Effector CD8-positive, alpha-beta T cell (primary cell): ENCODE measurements at places on chromosomes 3 and 15.

DNA sequence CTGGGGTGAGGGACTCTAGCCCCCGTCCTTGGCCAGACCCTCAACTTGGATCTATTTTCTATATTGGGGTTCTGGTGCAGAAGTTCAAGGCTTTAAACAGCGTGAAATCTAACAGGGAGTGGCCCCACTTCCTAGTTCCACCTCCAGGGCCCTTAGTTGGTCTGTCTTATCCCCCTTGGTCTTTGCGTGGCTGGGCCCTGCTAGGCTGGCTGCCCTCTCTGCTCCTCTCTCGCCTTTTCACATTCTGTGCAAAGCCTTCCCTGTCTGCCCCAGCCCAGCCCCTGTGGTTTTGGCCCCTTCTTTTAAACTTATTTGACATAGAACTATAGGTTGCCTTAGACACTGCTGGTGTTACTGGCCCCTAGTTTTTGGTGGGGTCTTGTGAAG, 5.6 kb downstream of the PPCDC start:
- DNase-seq, result no peak

DNA sequence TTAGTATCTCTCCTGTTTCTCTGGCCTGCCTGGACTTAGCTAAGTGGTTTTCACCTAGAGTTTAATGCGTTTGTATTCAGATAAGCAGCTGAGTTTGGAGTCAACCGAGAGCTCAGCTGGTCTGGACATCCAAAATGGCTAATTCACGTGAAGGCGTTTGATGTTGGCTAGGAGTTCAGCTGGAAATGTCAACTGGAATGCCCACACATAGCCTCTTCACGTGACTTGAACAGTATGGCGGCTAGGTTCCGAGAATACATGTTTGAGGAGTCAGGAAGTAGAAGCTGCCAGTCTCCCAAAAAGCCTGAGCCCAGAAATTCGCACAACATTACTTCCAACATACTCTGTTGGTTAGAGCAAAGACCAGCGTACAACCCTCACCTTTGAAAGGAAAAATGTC, 2.2 kb downstream of the USP8 start:
- DNase-seq, result no peak

- no peak for DNase-seq
Measured at GRCh38 chr3:101133652-101134051, 140.4 kb upstream of the ABI3BP start.

- no peak for DNase-seq
Measured at GRCh38 chr15:77816983-77817382, 184.3 kb upstream of the LINGO1 start.

DNA sequence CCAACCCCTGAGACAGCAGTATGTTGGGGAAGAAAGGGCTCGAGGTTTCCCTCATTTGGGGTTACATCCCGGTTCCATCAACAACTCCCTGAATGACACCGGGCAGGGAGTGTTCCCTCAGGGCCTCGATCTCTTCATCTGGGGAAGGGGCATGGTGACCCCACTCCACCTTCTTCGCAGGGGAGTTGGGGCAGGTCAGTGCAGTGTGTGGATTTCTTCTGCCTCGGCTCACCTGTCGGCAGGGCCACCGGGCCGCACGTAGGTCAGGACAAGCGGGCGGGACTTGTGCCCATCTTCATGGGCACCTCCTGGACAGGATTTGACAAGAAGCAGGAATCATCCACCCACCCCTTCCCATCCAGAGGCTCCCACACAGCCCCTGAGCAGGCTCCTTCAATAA, 17.4 kb downstream of the GRIP2 start:
- no peak for DNase-seq

DNA sequence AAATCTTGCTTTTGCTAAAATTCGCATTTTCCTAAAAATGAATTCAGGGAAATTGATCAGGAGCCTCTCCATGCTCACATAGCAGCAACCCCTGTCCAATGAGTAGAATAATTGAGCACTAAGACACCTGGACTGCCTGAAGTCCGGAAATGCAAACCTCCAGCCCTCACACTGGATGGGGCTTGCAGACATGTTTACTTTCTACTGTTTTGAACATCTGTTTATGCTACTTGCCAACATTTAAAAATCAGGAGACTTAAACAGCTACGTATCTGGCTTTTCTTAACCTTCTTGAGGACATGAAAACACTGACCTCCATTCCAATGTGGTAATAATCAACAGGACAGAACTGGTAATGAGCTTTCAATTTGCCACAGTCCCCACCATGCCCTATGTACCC, 184.4 kb downstream of the SHOX2 start:
- no peak for DNase-seq

DNA sequence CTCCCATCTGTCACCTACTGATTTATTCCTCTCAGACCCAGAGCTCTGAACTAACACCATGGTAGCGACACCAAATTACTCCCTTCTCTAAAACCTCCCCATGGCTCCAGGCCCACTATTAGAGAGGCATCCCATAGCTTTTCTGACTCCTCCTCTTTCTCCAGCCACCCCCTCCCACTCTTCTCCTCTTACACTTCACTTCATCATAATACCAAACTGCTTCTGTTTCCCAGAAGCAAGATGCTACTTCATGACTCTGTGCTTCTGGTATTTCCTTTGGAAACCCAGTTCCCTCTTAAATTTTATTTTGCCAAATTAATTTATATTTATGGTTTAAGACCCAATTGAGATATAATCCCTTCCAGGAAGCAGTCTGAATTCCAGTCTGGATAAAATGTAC, 465.1 kb upstream of the PDZRN3 start:
- DNase-seq, result no peak

- DNase-seq, result no peak
Measured at GRCh38 chr3:177375316-177375715, 178.0 kb upstream of the TBL1XR1 start.

- DNase-seq, result peak; percentile 40
Measured at GRCh38 chr3:52221563-52222318, 3.7 kb downstream of the TLR9 start.

DNA sequence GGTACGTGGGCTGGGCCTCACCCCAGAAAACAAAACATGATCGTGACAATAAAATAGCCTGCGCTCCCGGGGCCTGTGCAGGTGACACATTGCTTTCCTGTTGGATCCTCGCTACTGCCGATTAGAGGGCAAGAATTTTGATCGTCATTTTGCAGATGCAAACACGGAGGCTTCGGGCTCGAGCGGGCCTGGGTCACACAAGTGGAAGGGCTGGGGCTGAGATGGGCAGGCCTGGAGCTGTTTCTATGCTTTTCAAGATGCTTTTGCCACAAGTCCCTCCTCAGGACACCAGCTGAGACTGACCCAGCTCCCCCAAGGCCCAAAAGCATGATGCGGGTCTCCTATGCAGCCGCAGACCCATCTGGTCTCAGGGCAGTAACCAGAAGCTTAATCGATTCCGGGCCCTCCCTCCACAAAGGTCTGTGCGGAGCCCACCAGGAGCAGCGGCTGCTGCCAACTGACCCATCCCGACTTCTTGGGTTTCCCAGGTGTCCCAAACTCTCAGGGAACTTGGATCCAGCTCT, 30.0 kb downstream of the RGMA start:
- no peak for DNase-seq

DNA sequence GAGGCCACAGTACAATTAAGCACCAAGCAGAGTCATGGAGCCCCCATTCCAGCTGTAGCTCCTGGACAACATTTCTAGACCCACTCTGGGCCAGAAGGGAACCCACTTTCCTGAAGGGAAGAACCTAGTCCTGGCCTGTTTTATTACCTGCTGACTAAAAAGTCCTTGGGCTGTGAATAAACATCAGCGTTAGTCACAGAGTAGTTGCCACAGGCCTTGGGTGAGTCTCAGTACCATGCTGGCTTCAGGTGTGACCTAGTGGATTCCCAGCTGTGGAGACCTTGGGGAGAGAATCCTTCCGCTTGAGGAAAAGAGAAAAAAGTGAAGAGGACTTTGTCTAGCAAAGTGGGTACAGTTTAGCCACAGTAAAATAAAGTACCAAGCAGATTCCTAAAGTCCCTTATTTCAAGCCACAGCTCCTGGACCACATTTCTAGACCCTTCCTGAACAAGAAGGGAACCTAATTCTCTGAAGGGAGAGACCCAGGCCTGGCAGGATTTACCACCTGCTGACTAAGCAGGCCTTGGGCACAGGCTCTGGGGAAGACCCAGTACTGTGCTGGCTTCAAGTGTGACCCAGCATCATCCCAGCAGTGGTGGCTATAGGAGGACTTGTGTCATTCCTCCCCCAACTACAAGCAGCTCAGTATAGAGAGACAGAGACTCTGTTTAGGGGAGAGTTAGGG, 118.3 kb upstream of the KCNH8 start:
- DNase-seq, result no peak

DNA sequence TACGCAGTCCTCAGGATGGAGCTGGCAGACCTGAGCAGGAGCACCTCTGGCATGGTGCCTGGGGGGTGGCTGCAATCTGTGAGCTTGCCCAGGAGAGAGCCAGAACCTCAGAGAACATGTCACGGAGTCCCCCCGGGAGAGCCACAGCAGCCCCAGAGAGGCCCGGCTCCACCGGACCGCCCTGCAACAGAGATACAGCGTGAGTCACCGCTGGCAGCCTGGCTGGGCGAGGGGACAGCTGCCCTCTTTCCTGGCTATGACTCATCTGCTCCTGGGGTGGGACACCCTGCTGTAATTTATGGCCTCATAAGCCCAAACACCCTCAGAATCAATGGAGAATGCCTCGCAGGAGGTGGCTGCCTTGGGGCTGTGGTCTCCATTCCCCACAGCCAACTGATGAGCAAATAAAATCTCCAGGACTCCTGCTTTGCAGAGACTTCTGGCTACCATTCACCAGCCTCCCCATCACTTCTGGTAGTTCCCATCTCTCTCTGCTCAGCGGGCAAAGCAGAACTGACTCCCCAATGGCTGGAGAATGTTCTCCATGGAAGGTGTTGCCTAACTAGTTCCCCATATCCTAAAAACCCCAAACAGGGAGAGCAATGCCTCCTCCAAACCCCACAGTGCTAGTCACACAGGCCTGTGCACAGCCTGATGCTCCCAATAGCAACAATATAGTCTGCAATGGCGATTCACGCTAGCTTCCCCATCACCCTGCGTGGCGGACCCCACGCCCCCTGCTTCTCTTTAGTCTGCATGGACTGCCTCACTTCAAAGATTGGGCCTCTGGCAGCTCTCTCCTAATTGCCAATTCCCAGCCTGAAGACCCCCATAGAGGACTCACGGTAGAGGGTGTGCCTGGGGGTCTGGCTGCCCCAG, 21.6 kb downstream of the ACSBG1 start:
- DNase-seq, result no peak

DNA sequence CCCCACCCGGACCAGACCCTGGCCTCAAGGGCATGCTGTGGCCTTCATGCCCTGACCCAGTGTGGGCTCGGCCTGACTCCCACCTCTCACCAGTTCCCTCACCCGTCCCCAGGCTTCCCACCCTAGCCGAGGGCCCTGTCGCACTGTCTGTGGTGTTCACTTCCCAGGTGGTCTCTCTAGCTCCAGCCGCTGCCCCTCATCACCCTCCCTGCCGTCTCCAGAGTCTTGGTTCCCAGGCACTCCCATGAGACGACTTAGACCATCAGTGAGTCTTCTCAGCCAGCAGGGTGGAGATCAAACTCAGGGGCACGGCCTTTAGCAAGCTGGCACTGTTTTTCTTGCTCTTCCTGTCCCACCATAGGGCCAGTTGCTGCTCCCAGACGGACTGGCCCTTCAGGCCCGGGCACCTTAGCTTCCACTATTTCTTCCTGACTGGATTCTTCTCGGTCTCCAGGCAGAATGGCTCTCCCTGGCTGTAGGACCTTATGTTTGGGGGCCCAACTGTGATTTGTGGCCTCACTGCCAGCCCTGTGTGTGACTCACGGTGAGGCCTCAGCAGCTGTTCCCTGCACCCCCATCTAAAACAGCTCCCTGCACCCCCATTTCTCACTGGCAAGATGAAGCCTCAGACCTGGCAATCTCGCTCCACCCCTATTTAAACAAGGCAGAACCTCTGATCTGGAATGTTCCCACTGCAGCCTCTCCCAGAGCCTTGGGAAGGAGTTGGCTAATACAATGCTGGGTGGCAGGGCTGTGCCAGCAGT, 9.4 kb upstream of the PCSK6 start:
- no peak for DNase-seq

DNA sequence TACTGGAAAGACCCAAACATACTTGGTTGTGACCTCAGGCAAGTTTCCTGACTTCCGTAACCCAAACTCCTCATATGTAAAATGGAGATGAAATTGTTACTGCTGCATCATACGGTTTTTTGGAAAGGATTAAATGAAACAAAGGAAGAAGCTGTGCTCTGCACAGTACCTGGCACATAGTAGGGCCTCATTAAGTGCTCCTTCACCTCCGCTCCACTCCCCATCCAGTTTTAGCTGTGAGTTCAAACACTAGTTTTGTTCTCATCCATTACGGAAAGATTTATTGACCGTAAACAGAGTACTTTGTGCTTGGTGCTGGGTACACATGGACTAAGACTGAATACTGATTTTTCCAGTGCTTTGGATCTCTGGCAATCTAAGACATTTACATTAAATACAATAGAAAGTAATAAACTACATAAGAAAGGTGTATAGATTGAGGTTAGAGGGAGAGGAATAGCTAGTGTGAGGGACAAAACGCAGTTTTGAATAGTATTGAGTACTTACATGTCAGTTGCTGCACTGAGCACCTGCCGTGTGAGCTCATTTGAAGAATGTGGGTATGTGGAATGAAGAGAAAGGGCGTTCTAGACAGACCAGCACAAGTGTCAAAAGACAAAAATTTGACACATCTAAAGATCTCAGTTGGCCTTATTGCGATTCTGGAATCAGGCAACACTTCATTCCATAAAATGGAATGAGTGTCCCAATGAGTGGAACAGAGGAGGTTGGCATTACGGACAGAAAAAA, 594 bp upstream of the ICE2 start:
- no peak for DNase-seq

- DNase-seq, result no peak
Measured at GRCh38 chr3:123406598-123406997, 42.3 kb downstream of the ADCY5 start.

DNA sequence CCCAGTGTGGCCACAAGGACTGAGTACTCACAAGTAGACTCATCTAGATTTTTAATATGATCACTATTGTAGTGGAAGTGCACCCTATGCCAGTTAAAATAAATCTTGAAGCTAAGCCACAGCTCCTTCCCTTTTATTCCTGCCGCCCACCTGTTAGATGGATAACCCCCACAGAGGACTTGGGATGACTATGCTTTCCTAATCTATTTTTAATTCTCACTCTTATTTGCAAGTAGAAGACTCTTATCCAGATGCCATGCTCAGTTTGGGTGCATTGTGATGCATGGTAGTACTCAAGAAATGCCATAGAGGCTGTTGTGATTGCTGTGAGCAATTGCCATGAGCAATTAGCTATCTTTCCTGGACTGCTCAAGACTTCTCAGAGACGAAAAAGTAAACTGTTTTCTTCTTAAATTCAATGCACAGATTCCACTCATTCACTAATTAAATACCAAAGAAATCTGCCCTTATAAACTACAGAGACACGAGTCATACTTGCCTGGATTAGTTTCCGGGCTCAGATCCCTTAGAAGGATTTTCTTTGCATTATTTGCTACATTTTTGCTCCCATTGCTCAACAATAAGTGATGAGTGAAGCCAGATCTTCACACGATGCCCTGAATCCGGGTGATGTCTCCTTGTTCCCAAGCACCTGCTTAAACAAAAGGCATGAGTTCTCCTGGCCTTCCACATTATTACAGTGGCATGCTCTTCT, 472.1 kb downstream of the SOX2 start:
- no peak for DNase-seq

- no peak for DNase-seq
Measured at GRCh38 chr3:72559385-72559784, 288.9 kb downstream of the SHQ1 start.

GRCh38 chr3:5376761-5377160, 189.3 kb downstream of the EDEM1 start:
- no peak for DNase-seq
